ENCODE measurements at places on chromosomes 3 and 15.

GRCh38 chr3:72452745-72453144, 395.5 kb downstream of the SHQ1 start:
- no peak for DNase-seq

DNA sequence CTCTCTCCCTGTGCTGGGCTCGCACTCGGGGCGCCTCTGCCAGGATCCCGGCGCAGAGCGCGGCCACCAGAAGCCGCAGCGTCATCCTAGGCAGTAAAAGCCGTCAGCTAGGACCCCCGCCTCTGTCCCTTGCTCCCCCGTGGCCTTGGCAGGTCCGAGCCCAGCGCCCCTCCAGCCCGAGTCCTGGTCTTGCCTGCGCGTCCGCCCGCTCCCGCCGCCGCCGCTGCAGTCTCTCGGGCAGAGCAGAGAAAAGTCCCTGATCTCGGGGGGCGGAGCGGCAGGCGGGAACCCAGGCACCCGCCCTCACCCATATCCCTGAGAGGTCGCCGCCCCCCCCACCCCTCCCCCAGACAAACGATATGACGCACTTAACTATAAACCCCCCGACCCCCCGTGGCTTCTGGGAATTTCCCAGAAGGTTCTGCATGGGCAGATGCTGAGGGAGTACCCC, at the start of gene COL7A1:
COL7A1 (minus strand) TSS at position 255 of the 451 bp plus-strand sequence; CDS start at position 85, 170 bp downstream.
- no peak for DNase-seq

DNA sequence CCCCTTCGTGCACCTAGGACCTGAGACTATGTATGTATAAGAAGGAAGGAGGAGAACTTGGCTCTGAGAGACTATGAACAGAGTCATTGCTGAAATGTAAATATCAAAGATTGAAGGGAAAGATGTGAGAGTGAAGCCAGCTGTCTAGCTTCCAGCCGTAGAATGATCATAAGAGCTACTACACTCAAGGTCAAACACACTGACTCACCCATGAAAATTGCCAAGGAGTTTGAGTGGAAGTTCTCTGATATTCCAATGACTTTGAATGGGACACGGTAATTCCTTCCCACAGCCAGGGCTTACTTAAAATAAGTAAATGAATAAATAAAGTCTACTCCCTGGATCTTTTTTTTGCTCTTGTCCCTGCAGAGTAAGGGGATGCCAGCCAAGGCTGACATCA, 398.9 kb upstream of the TPRG1 start:
- DNase-seq = no peak

DNA sequence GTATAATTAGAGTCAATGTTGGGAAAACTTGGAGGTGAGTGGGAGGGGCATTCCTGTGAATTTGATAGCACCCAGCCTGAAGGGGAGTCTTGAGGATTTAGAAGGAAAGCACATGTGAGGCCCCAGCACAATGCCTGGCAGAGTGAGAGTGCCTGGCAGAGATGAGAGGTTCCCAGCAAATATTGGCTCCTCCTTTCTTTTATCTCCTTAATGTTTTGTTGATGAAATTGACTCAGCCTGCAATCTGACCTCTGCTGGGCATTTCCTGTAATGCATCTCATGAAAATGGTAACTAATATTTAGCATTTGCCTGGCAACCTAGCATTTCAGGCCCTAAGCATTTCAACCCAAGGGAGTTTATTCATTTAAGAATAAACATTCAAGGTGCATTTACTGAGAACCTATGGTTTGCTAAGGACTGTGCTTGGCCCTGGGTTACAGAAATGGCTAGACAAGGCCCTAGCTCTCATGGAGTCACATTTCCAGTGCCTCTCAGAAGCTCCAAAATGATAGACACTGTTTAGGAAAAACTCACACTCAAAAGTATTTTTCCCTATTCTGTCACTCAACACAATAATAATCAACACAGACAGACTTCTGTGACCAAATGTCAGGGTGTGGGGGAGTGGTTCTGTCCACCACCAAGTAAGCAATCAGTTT, 19.0 kb downstream of the PDHB start:
- peak; percentile 21 for DNase-seq

DNA sequence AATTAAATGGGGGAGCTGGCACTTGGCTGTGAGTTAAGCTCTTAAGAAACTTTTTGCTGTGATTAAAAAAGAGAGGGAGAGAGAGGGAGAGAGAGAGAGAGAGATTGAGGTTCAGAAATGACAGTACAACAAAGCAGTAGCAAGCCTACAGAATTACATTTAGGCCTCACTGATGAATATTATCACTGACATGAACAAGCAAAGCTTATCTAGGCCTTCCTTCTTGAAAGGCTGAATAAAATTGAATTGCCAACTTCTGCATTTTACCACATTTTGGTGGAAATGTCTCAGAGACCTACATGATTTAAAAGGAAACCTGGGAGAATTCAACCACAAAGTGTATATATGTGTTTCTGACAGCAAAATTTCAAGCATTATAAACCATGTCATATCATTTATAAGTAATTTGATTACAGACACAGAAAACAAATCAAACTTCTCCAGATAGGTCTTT, 530.8 kb downstream of the SOX2 start:
- no peak for DNase-seq

DNA sequence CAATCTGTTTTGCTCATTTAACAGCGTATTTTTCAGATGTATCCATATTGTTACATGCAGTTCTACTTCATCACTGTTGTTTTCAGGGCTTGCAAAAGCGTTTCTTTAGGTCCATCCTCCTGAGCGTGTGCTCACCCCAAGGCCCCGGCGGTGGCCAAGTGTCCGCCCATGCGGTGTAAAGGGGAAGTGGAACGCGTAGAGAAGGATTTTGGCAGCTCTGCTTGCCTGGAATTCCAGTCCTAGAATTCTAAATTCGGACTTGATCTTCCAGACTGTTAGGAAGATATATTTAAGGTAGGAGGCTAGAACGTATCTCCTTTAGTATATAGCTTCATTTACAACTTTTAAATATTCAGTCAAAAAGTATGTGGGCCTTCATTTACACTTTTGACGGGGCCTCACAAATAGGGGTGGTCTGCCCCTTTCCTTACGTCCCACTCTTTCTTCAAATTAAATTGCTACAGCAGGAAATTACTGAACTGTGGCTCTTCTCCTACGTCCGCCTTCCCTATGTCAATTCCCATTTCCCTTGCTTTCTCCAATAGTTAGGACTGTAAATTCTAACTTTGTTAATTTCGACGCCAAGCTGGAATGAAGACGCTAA, 609 bp upstream of the TBC1D23 start:
- no peak for DNase-seq

GRCh38 chr15:69131362-69132220, 28.8 kb upstream of the GLCE start:
- no peak for DNase-seq

GRCh38 chr15:93332168-93332553, 243.2 kb upstream of the RGMA start:
- DNase-seq = no peak

GRCh38 chr3:12601072-12601471, 44.2 kb downstream of the MKRN2 start:
- no peak for DNase-seq

DNA sequence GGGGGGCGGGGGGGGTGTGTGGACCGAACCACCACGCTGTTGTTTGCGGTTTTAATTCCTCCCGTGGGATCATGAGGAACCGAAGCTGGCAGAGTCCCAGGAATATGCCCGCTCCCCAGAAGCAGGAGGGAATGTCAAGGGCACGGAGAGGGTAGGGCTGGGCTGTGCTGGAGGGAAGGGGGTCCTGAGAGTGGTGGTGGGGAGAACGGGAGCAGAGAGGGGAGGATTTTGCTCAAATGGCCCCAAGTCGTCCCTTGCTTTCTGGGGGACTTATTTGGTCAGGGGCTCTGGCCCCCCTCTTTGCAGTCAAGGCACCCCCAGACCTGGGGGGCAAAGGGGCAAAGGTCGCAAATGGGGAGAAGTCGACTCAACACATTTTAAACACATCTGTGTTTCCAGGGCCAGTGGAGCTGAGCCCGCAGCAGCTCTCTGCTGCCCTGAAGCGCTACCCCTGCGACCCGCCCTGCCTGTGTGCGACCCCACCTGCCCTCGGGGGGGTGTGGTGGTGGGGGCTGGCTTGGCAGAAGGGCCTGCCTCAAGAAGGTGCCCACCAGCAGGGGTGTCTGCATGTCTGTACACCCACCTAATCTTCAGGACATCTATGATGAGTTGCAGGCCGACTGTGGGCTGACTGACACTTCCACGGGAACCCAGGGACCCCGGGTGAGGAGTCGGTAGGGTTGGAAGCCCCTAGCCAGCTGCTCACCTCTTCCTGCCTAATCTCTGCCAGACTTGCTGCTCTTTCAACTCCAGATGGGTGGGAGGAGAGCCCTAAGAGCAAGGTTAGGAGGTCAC, 602 bp upstream of the ATP2B2 start:
- no peak for DNase-seq

DNA sequence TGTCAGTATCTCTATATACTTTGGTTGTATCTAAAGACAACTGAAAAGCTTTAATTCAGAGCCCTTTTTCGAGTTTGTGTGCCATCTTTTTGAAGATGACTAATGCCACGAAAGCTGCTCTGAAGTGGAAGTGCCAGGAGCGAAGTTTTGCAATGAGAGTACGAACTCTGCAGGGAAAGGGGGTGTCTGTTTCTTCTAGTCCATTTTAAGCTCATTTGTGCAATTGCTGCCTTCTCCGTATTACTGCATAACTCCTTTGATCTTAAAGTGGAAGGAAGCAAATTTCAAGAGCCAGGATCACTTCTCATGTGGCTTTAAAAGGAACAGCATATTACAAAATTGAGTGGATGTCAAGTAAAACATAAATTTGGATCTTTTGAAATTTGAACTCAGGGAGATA, 245.3 kb downstream of the FEZF2 start:
- DNase-seq = no peak

DNA sequence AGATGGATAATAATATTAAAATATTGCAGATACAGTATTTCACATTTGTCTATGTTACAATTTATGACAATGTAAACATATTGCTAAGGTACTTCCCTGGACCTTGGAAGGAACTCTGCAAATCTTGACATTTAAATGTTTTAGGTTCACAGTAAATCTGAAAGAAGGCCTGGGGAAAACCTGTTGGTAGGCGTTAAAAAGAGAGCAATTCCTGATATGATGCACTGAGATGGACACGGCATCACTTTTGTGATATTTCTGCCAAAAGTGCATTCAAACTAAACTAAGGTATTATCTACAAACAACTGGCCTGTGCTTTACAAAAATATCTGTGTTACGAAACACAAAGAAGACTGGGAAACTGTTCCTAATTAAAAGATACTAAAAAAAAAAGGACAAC, 6.1 kb upstream of the TP63 start:
- DNase-seq = no peak

- DNase-seq = no peak
These were observed 891.5 kb downstream of the ROBO2 start for GRCh38 chr3:77931255-77932009.

GRCh38 chr3:186003610-186004009, 65.8 kb upstream of the TRA2B start:
- DNase-seq = no peak

GRCh38 chr3:39781632-39782031, 27.8 kb upstream of the MYRIP start:
- no peak for DNase-seq

GRCh38 chr15:47461652-47462141, 255.6 kb upstream of the SEMA6D start:
- DNase-seq = no peak

DNA sequence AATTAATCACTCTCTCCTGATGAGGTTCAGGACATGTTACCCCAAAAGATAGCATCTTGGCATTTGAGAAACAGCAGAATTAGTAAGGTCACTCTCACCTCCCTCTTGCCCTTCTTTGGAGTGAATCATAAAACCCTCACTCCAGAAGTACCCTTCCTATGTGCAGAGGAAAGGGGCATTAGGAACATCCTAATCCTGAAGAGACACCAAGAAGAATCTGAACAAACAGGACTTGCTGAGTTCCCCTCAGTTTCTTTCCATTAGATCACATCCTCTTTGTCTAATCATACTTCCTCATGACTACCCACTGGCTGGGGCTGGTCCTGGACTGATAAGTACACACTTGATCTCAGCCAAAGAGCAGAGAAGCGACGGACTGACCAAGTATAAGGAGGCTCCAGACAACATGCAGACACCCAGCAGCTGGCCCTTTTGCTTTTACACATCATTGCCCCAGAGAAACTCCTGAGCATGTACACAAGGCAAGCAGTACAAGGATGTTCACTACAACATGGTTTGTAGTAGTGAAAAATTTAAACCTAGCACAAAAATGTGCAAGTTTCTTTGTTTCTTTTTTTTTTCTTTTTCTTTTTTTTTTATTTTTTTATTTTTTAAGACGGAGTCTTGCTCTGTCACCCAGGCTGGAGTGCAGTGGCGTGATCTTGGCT, 15.0 kb upstream of the TM6SF1 start:
- no peak for DNase-seq

DNA sequence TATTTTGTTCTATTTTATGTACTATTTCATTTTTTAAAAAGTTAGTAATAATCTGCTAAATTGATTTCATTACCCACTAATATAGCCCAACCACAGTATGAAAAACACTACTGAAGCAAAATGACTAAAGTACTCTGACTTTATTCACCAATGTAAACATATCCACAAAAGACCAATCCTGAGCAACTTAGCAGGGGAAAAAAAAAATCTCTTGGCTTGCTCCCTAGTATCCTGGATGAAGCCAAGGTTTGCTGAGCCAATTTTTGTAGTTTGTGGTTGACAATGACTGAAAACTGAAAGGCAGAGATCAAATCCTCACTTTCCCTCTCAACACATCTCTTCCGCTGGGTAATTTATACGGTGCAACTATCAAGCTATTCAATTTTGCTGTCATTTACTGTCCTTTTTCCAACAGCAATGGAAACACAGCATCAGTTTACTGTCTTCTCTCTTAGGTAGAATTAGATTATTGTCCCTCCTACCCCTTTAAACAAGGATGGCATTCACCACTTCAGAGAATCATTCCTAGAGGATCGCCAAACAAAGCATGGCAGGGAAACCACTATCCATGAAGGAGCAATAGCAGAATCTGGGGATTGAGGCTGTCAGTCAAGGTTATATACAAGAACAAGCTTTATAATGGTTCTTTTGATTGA, 149.7 kb downstream of the THRB start:
- DNase-seq = no peak

DNA sequence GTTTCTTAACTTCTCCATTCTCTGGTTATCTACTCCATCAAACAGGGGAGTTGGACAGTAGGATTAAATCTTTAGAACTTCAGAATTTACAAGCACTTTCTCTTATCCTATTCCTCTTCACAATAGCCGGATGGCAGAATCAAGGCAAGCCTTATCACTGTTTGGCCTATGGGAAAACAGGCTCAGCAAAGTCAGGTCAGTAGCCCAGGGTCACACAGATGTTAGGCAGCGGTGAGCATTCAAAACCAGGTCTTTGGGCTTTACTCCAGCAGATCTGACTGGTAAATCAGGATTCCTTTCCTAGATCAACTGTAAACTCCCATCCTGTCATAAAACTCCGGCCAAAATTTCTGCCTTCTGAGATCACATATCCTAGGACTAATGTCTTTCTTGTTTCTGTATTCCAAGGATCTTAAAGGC, 258.4 kb downstream of the OPA1 start:
- DNase-seq = no peak

DNA sequence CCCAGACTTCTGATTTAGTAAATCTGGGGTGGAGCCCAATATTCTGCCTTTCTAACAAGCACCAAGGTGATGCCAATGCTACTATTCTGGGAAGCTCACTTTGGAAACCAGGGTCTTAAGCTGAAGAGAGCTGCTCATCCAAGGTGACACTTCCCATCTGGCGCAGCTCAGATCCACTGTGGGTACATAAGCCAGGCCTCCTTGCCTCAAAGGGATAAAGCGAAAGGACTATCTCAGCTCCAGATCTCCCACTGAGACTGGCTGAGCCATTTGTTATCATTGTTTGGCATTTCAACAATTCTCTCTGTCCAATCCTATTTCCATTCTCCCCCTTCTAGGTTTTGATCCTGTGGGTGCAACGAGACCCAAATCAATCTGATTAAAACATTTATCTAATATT, 323.8 kb downstream of the GBE1 start:
- DNase-seq = no peak

Data from activated T-cell treated with anti-CD3 and anti-CD28 coated beads for 1 hour (primary cell).